ENCODE measurements at places on chromosomes 1 and 21.

- DNase-seq, result no peak
Observed at GRCh38 chr1:63501256-63501655, 21.8 kb downstream of the ITGB3BP start.

DNA sequence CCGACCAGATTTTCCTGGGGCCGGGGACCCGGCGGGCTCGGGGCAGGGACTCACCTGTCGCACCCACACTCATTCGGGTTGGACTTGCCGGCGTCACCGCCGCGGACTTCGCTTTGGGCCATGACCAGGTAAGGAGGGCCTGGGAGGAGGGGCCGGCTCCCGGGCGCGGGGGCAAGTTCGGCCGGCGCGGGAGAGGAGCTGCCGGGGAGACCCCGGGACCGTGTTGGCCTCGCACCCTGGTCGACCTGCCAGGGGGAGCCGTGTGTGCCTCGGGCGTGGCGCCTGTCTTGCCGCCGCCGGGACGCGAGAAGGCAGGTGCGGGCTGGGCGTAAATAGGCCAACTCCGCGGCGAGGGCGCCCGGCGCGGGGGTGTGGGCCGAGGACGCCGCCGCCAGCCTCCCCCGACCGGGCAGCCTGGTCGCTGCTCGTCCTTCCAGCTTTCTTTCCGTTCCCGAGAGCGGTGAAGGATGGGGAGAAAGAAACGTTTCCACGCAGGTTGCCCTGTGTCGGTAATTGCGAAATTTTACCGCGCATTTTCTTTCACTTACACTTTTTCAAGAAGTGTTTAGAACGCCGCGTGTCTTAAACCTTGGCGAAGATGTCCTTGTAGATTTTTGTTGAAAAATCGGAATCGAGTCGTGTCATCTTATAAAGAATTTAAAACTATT is 558 bp downstream of the USP1 start:
- DNase-seq, result no peak

GRCh38 chr1:186374303-186375151 is 526 bp downstream of the TPR start:
- no peak for DNase-seq

GRCh38 chr1:66438062-66438461 is 95.9 kb upstream of the SGIP1 start:
- DNase-seq, result no peak

DNA sequence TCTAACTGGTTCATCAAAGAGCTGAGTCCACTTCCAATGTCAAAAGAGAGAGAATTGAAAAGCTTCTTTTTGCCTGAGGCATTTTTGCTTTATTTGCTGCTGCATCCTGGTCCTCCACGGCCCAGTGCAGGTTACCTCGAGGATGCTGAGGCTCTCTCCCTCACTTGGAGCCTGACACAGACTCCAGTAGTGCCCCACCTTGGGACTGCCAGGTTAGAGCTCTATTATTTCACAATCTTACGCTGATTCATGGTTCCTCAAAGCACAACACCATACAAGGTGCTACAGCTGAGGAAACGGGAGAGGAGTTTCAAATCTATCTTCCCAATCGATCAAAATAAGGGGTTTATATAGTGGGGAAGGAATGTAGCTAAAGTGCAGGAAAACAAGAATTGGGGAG is 13.6 kb upstream of the PLPPR4 start:
- no peak for DNase-seq

DNA sequence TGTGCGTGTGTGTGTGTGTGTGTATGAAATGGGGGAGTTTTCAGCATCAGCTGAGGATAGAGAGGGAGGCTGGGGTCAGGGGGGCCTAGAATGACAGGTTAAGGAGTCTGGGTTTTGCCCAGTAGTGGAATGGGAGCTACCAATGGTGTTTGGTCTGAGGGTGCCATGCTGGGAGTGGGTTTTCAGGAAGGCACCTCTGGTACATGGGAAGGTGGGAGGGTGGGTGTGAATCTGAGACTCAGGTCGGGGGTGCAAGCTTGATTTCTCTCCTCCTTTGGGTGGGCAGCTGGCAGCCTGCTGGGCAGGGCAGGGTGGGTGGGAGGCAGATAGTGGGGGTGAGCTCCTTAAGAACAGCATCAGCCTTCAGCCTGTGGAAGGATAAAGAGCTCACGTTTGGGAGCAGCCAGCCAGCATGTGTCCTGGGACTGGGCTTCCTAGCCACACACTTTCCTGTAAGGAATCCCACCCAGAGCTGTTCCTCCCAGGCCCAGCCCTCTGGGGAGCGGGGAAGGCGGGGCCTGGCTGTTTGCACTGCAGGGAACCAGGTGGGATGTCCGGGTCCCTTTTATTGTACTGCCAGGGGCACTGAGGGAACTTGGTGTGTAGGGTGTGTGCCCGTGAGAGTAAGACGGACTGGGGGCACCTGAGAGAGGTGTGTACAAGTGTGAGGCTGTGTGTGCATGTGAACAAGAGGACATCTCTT is 152.8 kb downstream of the FOXD2 start:
- no peak for DNase-seq

GRCh38 chr1:29708381-29708780 is 472.1 kb downstream of the PTPRU start:
- DNase-seq, result no peak

DNA sequence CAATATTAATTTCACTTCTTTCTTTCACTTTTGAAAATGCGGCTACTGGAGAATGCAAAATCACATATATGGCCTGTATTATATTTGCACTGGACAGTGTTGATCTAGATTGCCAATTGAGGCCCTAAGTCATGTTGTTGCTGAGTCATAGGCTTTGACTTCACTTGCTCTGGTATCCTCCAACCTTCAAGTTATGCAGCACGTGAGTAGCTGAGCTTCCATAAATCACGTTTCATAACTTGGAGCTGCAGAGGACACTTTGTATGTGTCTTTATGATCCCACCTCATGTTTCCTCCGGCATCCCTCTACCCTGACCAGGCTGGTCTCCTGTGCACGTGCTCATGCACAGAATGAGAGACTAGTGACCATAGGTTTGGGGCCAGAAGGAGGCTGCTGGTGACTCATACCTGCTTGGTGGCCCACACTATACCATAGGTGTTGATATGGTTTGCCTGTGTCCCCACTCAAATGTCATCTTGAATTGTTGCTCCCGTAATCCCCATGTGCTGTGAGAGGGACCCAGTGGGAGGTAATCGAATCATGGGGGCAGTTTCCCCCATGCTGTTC is 103.0 kb upstream of the TSPAN2 start:
- DNase-seq, result no peak

DNA sequence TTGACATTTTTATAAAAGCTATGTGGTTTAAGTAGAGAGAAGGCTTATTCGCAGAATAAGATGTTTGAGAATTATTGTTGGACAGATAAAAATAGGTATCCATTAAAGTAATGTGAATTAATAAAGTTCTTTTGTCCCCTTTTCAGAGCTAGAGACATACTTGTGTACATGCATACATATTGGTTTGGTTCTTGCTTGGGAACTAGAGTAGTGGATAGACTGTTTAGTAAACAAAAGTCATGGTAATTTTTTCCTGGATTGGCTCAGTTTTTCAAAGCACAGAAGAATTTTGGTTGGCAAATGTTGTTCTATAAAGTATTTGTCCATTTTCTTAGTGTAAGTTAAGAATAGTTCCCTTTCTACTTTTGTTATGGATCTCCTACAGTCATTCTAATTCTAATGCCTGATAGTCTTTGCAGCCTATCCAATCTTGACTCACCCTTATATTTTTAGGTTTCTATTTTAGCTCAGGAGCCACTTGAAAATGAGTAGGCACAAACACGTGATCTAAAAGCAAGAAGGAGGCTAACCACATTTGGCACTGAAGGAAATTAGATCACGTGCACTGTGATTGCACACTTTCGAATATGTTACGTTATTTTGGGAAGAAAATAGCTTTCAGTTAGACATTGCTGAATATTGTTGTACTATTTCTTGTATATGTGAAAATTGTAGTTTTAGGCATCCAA is 47.0 kb downstream of the RABGAP1L start:
- no peak for DNase-seq

GRCh38 chr1:19597496-19598309 is 46.4 kb upstream of the NBL1 start:
- no peak for DNase-seq

- DNase-seq, result no peak
Observed at GRCh38 chr1:161217831-161218230, 2.7 kb downstream of the FCER1G start.

DNA sequence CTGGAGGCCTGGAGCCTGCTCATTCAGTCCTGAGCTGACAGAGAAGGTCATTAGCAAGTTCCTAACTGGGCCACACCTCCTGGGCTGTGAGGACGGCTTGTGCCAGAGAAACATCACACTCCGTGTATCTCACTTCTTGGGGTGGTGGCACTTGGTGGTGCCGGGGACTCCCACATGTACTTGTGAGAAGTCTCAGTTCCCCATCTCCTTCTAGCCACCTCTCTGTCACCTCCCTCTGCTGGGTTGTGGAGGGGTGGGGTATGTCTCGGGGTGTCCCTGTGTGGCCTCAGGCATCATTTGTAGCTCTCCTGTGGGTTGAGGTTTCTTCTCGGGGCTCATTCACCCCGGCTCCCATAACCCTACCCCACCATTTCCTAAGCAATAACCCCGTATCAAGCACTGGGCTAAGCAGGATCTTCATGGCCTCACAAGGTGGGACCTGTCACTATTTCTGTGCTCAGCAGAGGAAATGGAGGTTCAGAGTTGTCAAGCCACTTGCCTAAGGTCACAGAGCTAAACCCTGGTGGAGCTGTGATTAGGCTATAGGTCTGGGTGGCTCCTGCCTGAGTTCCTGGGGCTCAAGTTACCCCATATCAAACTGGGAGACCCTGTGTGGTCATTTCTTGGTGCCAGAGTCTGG is 62.5 kb downstream of the UBIAD1 start:
- DNase-seq, result no peak

DNA sequence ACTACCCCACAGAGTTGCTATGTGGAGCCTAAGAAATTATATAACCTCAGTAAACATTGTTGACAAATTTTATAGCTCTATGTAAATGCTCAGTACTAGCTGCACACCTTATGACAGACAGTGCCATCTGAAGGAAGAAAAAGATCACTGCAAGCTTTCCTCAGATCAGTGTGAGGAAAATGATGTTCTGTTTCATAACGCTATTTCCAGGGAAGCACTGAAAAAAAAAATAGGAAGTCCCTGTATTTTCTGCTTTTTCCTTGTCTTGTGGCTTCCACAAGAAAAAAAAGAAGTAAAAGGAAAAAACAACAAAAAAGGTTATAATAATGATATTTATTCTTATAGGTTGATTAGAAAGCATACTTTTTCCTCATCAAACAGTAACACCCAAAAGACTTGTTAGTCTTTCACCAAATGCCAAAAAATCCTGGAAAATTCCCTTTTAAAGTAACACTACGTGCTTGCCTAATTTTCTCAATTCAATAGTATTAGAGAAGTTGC is 23.2 kb downstream of the LYST start:
- no peak for DNase-seq

DNA sequence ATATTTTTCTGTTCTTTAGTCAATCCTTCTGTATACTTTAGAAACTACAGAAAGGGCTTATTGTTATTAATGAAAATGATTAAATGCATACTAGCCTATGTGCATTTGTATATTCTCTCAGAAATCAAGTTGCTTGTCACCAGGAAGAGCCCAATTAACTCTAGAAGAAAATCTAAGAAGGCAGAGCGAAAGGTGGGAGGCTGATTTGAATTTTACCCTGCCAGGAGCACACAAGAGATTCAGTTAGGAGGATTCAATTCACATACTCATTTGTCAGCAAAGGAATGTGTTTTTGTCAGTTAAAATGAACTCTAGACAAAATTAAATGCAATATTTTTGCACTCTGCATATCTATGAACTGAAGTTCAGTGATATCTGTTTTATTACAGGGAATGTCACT is 411.8 kb downstream of the KCNT2 start:
- no peak for DNase-seq

DNA sequence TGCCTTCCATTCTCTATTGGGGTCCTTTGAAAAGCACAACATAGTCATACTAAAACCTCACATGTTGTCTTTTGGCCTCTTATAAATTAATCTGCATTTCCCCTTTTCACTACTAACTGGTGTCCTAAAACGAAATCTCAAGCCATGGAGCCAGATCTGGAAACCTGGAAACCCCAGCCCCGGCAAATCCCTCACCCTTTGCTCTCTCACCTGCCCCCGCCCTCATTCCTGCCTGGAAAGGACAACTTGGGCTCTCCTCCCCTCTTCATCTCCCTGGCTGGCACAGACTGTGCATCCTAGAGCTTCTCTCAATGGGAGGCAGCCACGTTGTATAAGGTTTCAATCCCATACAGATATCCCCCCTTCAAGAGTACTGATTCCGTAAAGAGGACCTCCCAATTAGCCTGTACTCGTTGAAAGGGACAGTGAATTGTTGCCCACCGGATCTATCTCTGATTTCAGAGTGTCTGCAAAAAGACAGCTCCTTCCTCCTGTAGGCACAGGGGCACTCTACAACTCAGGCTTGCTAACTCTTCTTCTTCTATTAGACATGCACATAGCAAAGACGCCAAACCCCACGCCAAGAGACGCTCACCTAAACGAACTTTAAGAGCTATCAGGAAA is 1.4 kb downstream of the DUSP10 start:
- no peak for DNase-seq

DNA sequence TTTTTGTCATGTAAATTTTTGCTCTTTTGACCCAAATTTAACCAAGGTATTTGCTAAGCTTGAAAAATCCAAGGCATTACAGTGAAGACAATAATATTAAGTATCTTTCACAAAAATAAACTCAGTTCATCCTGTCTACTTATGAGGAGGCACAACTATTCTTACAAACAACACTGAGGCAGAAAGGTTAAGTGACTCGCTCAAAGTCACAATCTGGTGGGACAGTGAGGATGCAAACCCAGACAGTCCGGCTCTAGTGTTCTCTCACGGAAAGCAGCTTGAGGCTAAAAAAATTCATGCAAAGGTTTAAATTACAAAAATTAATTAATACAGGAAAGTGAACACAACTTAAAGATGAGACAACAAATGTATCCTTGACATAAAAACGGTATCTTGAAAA is 125.3 kb downstream of the SIPA1L2 start:
- no peak for DNase-seq

- DNase-seq, result no peak
Observed at GRCh38 chr1:23617084-23617521, 57.8 kb upstream of the ID3 start.

DNA sequence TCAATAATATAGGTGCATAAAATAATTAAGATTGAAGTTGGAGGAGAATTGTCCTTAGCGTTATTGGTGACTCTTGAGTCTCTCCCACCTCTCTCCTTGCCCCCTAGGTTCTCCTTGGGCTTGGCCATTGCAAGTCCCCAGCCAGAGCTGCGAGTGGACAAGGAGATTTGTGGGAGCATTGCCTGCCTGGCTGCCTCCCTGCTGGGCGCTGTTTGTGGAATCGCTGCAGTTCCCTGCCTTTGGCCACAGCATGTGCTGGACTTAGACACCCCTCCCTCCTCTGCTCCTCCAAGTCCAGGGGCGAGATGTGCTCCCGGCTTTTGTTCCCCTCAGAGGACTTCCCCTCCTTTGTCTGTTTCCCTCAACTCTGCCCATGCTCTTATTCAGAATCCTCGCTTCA is 21.9 kb upstream of the HUNK start:
- no peak for DNase-seq

GRCh38 chr1:157910270-157910669 is 68.7 kb upstream of the CD5L start:
- DNase-seq, result no peak

GRCh38 chr1:65691152-65691900 is 101.4 kb upstream of the PDE4B start:
- no peak for DNase-seq

- no peak for DNase-seq
Observed at GRCh38 chr1:151972542-151973248, 21.0 kb downstream of the S100A10 start.

GRCh38 chr1:50836117-50836516 is 124.0 kb downstream of the FAF1 start:
- DNase-seq, result no peak
